Stimulated activated CD8-positive, alpha-beta memory T cell treated with anti-CD3 and anti-CD28 coated beads, Interleukin-2, amount 100 ng/mL, for 1 hour (primary cell): ENCODE measurements at places on chromosomes 16 and 17.

- no peak for DNase-seq
Measured at GRCh38 chr17:58974354-58974753, 132.3 kb downstream of the TRIM37 start.

DNA sequence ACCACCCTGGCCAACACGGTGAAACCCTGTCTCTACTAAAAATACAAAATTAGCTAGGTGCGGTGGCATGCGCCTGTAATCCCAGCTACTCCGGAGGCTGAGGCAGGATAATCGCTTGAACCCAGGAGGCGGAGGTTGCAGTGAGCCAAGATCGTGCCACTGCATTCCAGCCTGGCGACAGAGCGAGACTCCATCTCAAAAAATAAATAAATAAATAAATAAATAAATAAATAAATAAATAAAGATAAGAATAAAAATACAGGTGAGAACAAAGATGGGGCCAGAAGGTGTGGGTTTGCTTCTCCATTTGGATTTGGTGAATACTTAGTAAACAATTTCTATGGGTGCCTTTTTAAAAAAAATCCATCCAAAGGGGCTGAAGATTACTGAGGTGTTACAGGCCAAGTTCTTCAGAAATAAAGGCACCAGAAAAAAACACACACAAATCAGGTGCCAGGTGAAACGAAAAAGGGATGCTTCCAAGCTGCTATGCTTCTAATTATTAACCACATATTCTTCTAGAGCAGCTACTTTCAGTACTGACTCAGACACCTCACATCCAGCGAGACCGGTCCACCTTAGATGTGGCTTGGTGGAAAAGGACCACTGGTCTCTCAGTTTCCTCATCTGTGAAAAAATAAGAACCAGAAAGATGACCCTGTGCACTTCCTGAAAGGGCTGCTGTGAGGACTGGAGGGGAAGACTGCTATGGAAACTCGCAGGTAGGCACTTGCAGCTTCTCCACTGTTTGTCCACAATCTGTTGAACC lies 9.2 kb downstream of the GLYR1 start:
- DNase-seq: no peak

GRCh38 chr17:28347261-28347891 lies 10.0 kb downstream of the POLDIP2 start:
- DNase-seq: no peak

- DNase-seq: no peak
Measured at GRCh38 chr17:64920026-64920418, 744 bp upstream of the LRRC37A3 start.

- DNase-seq: no peak
Measured at GRCh38 chr16:56298116-56298515, 106.8 kb downstream of the GNAO1 start.

GRCh38 chr17:60138769-60139437 lies 10.9 kb upstream of the CA4 start:
- no peak for DNase-seq

- no peak for DNase-seq
Measured at GRCh38 chr16:77439106-77439505, 4.3 kb upstream of the ADAMTS18 start.

- DNase-seq: no peak
Measured at GRCh38 chr17:49344914-49345313, 17.1 kb downstream of the ZNF652 start.

DNA sequence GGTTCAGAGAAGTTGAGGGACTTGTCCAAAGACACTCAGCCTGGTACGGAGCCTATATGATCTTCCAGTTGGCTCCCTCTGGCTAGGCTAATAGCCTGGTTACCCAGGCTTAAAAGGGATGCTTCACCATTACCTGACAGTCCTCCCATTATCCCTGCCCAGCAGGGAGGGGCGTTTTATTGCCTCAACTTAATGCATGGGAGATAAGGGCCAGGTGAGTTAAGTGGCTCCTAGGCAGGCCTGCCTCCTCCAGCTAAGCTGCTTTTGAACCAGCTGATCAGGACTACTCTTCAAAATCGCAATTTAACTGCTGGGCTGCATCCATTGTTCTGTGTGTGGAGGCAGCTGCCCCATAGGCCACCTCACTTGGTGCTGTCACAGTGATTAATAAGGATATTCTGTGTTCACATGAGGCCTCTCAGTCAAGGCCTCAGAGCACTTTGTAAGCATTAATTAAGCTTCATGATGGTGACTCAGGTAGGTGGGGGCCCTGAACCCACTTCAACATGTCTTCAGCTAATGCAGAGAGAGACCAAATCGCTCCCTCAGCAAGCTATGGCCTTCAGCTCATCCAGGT lies 27.9 kb downstream of the SMPD3 start:
- DNase-seq: no peak

DNA sequence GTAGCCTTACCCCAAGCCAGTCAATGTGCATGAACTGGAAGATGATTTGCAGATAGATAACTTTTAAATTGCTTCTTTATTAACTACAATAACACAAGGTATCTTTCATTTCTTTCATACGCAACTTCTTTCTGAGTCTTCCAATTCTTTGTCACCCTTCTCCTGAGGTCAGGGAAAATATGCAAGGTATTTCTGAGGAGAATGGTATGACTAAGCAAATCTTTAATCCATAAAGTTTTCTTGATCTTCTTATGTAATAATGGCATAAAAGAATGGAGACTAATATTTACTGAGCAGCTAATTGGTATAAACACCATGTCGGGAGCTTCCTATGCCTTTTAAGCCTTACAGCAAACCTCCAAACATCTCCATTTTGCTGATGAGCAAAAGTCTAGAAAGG lies 438.9 kb downstream of the KCNJ2 start:
- DNase-seq: no peak

- no peak for DNase-seq
Measured at GRCh38 chr17:68053231-68054013, 17.9 kb downstream of the KPNA2 start.

DNA sequence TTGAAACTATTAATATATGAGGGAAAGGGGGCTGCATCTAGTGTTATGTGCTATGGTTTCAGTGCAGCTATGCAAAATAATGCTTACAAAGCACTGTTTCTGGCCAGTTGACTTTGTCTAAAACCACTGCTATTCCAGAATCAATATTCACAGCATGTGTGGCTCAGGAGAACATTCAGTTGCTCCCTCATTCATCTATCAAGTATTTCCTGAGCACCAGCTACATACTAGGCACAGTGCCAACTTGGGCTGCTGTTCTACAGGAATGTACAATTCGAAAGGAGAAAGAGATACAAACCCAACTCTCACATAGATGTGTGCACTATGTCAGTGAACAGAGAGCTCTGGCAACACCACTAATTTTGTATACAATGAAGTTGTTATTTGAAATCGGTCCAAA lies 183.0 kb downstream of the PHKB start:
- DNase-seq: no peak

DNA sequence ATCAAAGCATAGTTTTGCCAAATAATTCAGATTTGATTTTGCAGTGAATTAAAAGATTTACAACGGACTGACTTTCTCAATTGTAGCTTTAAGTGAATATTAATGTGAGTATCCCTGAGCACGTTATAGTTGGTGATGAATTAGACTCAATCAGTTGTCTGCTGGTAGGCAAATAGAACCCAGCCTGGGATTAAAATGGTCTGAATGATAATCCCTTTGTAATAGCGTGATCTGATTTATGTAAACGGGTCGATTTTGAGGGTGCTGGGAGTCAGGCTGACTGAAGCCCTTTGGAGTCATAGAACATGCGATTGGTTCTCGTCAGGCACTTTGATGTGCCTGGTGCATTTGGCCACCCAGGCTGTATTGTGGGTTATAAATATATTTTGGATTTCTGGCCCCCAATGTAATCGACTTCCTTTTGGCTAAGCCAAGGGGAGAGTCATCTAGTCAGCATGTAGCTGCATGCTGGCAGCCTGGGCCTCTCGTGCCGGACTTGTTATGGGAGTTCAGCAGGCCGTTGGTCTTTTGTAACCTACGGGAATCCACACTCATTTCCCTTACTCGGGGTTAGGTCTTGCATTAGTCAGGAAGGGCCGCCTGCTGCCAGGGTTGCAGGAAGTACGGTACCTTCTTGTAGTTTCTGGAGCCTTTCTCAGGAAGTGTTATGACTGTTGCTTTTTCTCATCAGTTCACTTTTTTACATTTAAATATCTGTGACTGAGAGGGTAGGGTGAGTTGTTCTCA lies 5.4 kb downstream of the PGS1 start:
- DNase-seq: no peak

DNA sequence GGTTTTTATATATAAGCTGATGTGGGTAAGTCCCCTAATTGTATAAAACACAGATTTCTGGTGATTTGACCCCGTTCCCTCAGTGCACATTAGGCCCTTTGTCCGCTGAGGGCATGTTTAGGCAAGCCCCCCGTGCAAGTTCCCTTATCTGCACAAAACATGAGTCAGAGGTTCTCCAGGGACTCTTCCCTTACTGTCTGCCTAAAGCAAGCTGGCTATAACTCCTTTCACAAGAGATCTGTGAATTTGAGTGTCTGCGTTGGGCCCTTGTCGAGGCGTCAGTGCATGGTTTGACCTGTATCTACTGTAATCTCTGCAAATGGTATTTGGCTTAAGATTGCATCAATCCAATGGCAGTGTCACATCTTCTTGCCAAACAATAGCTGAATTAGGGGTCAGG lies 712.8 kb downstream of the CDH8 start:
- DNase-seq: no peak

DNA sequence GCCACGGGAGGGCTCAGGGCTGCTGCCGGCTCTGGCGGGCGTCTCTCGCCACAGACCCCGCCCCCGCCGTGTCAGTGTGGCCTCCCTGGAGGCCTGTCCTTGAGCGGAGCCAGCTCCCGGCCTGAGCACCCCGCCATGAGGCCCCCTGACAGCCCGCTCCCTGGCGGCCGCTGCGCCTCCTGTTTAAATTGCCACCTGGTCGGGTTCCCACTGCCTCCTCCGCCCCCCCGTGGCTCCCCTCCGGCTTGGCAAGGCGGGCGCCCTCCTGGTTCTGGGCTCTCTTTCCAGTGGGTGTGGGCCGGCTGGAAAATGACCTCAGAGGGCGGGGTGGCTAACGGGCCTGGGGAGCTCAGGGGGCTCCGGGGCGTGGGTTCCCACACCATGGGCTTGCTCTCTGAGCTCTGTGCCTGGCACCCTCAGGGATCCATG lies 42.1 kb upstream of the SSTR5 start:
- DNase-seq: no peak

DNA sequence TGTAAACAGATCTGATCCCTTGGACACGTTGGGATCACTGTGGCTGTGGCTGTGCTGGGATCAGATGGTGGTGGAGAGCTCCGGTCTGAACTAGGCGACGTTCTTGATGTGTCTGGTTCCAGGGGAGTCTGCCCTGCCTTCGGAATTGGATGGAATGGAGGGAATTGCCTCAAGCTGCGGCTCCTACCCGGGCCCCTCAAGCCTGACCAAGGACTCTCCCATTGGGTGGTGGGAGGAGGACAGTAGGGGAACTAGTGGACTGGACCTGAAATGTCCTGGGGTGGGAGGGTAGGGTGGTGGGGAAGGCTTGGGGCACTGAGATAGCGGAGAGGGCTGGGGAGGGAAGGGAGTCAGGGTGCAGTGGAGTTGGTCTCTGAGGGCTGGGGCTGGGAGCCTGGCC lies 3.2 kb upstream of the UBALD1 start:
- no peak for DNase-seq

GRCh38 chr17:32477220-32477619 lies 9.6 kb upstream of the CDK5R1 start:
- DNase-seq: no peak

DNA sequence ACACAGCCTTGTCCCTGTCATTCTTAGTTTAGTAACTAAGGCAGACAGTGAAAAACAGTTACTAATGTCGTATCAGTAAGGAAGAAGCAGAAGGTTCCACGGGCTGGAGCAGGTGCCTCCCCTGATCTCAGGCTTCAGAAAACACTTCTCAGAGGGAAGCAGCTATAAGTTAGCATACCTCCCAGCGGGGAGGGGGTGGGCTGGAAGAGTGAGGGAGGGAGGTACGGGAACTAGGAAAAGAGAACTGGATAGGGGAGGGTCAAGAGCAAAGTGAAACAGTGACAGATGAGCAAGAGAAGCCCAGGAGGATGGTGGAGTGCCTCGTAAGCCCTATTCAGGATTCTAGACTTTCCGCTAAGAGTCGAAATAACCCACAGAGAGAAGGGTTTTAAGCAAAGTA lies 186.3 kb upstream of the XYLT1 start:
- no peak for DNase-seq

- no peak for DNase-seq
Measured at GRCh38 chr17:4679658-4680057, 24.3 kb downstream of the PELP1 start.
